ENCODE measurements at places on chromosomes 6 and 20. TPM values are rescaled to one million over a fixed set of nuclear protein-coding genes. Genes with fewer than 3 reads are reported as not detected.

- no peak for DNase-seq
These were observed 224.5 kb downstream of the FOXC1 start for GRCh38 chr6:1834207-1834606.

Gene GRM1
- not detected for total RNA-seq

- DNase-seq: peak; percentile 2
These were observed 53.6 kb upstream of the AGPAT4 start for GRCh38 chr6:161327360-161327953.

DNA sequence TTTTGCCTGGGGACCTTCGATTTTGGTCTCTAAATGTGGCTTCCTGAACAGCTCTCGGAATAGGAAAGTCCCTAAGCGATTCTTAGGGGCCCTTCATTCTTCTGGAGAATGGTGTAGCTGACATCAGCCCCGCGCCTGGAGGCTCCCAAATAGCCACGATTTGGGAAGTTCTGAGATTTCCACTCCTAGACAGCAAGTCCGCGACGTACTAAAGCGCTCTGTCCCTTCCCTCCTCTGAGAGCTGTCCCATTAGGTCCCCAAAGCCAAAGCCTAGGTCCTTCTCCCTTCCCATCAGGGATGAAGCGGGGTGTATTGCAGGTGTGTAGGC, 756 bp downstream of the MOXD1 start:
- no peak for DNase-seq

Gene HLA-DMB
- total RNA-seq: 2.1 TPM

Gene C20orf202
- not detected for total RNA-seq

Gene GMDS
- 24.0 TPM for total RNA-seq

Gene GPR63
- total RNA-seq: 1.2 TPM

All from renal cortical epithelial cell (primary cell).